D341Med (cell line): ENCODE measurements at places on chromosomes 1 and 21.

GRCh38 chr1:45567911-45568310 lies 15.9 kb upstream of the NASP start:
- DNase-seq: no peak

GRCh38 chr1:59631561-59632255 lies 183.0 kb upstream of the HOOK1 start:
- DNase-seq: no peak

DNA sequence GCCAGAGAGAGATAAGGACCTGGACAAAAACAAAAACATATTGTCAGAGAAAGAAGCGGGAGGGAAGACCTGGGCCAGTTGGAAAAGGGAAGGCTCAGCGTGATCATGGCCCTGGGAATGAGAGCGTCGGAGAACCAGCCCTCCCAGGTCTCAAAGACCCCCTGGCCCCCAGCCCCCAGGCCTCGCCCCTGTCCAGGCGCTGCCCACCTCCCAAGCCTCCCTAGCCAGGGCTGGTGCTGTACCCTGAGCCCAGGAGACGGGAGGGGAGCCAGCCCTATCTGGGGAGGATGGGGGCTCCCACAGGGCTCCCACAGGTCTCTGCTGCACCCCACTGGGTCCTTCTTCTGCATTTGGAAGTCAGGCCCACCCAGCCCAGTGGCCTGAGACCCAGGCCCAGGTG lies 15.1 kb downstream of the CHD5 start:
- no peak for DNase-seq

- DNase-seq: no peak
Observed at GRCh38 chr1:176494436-176494835, 31.5 kb downstream of the PAPPA2 start.

- peak; percentile 85 for DNase-seq
Observed at GRCh38 chr1:237864338-237865244, 26.1 kb downstream of the ZP4 start.

DNA sequence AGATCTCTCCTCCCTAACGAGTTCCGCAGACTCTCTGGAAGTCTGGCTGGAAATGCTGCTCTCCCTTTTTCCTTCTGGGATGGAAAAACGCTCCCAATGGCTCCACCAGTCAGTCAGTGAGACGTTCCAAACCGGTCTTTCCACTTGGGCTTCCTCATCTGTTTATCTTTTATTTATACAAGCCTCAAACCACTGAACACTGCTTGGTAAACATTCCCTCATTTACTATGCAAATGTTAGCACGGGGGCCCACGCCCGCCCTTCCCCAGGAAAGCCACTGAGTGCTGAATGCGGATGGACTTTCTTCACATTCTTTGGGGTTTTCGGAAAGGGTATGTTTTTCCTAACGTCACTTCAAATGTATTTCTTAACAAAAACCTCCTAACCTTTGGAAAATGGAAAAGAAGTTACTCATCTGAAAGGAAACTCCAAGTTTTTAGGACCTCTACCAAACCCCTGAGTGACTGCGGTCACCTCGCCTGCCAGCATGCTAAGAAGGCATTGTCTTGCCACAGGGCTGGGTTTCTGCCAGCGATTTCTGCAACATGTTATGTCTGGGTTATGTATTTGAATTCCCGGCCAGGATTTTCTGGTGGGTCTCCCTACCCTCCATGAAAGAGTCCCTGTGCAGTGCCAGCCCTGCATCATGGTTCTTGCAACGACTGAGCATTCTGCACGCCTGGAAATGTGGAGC lies 14.0 kb upstream of the UMODL1 start:
- DNase-seq: no peak

DNA sequence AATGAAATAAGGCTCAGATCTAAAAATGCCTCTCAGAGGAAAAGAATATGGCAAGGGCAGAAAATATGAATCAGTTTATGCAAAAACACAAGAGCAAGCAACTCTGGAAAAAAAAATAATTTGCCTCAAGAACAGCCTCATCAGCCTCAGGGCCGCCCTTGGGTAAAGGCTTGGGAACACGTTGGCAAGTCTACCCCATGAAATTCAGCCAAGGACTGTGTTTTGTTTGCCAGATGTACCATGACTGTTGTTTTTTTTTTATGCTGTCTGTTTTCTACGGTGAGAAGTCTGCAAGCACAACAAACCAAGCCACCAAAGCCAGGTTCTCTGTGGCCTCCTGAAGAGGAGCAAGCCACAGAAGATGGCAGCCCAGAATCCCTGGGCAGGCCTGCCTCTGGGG lies 18.0 kb downstream of the HHIPL2 start:
- DNase-seq: no peak

- DNase-seq: no peak
Observed at GRCh38 chr1:100217834-100218233, 31.8 kb downstream of the DBT start.

DNA sequence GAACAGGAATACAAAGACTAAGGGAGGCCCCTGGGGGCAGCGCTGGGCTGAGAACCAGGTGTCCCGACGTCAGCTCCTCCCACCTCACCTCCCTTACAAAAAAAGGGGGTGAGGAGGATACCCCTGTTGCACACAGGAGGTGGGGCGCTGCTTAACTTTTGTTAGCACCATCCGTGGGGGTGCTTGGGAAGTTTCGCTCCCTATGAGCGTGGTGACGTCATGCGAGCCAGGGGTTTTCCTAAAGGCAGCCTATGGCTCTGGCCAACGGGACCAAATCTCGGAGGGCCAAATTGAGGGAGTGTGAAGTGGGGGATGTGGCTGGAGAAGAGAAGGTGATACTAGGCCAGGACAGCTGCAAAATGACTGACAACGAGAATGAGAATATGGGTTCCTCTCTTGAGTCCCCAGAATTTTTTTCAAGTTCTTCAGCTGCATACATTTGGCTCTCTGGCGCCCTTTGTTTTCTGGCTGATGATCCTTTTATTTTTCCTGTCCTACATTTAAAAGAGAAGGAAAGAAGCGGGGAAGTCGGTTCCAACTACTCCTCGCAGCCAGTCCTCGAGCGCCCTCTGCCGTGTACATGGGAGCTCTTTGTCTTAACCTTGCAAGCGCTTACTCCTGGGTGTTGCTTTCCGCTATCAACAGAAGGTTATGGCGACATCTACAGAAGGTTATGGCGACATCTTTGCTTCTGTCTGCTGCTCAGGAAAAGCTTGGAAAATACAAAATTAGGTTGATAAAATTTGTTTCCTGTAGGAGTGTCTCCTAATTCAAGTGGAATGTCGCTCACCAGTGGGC lies 48.0 kb upstream of the ZC3H11B start:
- DNase-seq: peak; percentile 87

GRCh38 chr1:118990513-118991152 lies 2.5 kb upstream of the TBX15 start:
- DNase-seq: no peak

- no peak for DNase-seq
Observed at GRCh38 chr1:172754609-172755008, 95.7 kb downstream of the FASLG start.

DNA sequence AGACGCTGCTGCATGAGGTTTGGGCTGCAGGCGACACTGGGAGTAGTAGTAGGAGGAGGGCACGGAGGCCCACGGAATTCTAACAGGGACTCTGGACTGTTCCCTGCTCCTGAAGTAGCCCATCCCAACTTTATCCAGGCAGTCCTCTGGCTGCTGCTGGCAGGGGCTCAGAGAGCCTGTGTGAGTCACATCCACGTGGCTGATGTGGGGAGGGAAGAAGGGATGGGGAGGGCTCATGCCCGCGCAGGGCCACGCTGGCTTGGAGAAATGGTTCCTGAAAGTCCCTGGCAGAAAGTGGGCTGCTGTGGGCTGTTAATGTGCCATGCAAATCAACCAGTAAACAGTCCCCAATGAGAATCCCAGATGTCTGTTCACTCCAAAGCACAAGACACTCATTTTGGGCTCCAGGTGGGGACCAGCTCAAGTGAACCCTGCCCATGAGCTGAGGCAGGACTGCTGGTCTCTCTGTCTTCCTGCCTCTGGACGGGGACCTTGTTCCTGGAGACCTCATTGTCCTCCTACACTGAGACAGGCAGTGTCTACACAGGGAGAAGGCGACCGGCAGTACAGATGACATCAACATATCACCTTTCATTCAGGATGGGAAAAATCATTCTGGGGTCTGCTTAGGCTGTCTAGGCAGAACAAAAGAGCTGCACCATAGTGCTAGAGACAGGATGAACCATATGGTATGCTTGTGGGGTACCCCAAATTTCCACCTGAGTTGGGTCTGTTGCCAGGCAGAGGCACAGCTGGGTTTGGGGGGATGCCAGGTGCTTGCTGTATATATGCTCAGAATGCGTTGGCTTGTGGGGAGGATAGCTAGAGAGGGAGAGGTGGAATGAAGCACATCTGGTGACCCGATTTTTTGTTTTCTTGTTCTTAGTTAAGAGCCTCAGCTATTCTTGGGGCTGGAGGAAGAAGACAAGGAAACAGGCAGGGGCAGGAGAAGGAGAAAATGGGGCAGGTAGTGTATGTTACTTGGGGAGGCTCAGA lies 57.9 kb upstream of the FMOD start:
- DNase-seq: no peak

- DNase-seq: no peak
Observed at GRCh38 chr1:221878134-221878533, 136.2 kb upstream of the DUSP10 start.

DNA sequence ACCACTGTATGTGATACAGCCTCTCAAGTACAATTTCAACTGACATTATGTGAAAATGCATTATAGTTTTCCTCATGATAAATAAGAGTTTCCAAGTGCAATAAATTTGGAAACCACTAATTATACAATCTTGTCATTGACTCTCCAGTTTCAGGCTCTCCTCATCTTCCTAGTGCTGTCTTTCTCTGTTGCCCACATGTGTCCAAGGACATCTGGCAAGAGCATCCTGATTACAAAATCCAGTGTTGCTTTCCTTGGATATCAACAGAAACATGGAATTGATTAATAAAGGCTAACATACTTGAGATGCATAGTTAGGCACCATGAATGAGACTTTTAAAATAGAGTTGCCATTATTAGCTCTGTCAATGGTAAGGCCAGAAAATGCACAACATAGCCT lies 15.6 kb upstream of the MAP10 start:
- DNase-seq: no peak
